SJSA1 (cell line): ENCODE measurements at places on chromosomes 11 and 22.

DNA sequence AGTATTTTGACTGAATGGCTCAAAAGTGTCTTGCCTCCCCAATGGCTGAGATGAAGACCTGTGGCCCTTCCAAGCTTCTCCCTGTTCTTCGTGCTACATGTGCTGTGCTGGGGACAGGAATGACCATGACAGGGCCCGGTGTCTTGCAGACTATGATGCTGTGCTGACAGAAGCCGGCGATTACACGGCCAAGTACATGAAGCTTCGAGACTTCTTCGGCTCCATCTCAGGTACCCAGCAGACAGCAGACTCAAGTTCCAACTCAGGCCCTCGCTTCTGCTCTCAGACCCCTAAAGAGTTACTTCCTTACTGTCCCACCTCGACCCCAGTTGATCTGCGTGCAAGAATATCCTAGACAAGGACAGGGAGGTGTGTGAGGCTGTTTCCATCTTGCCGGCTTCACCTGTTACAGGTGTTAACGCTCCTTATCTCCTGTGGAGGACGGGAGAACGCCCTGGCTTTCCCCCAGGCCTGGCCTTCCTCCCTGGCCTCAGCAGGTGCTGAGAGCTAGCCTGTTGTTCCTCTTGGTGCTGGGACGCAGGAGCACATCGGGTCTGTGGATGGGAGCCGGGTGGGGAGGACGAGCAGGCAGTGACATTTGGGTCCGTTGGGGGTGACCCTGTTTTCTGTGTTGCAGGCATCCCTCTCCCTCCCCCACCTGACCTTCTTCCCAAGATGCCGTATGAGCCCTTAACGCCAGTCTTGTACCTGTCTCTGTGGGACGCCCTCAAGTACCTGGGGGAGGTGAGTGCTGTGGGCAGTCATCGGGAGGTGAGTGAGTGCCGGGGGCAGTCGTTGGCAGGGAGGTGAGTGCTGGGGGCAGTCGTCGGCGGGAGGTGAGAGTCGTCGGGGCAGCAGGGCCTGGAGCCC, 38.1 kb downstream of the GLB1L2 start:
- no peaks in the 10 kb centered on the region for H3K4me1 ChIP-seq
- H3K27me3 ChIP-seq = no peaks in the 10 kb centered on the region
- no peak overlapping the region for H3K27ac ChIP-seq
- H3K36me3 ChIP-seq = no peaks in the 10 kb centered on the region

DNA sequence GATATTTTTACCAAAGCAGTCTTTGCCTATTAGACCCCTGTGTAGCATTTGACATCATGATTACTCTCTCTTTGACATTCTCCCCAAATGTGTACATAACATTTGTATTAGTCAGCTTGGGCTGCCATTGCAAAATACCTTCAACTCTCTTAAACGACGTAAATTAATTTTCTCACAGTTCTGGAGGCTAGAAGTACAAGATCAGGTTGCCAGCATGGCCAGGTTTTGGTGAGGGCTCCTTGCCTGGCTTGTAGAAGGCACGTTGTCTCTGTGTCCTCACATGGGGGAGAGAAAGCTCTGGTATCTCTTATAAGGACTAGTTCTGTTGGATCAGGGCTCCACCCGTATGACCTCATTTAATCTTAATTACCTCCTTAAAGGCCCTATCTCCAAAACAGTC, 12.3 kb upstream of the DLAT start:
- no peak for DNase-seq
- H3K27ac ChIP-seq = no peak overlapping the region
- H3K36me3 ChIP-seq = no peaks in the 10 kb centered on the region

DNA sequence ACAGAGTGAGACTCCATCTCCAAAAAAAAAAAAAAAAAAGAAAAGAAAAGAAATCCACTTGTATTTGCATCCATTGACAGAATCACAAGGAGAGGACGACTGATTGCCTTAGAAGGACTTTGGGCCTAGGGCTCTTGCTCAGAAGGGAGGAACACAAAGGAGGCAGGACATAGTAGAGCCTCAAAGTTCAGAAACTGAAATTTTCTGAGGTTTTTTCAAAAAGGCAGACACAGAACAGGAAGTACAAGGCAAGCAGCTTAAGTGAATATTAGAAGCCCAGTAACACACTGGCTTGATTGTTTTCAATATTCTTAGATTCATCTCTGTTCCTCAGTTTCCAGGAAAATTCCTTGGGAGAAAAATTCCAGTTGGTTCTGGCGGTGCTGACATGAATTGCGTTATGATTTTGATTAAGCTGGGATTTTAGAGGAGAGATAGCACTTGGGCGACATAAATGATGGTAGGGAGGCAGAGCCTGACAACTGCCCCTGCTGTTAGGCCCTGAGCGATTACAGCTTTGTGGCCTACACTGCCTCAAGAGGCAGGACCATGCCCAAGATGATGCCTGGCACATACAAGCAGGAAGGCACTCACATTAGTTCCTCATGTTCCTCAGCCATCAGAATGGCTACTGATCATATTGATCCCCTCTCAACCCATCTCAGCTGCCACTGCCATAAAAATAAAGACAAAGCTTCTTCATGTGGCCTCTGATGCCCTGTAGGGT, 15.3 kb downstream of the CLPB start:
- no peak overlapping the region for H3K4me3 ChIP-seq
- H3K36me3 ChIP-seq = no peaks in the 10 kb centered on the region
- no peaks in the 10 kb centered on the region for H3K27me3 ChIP-seq
- no peaks in the 10 kb centered on the region for H3K4me1 ChIP-seq
- no peak overlapping the region for H3K27ac ChIP-seq

DNA sequence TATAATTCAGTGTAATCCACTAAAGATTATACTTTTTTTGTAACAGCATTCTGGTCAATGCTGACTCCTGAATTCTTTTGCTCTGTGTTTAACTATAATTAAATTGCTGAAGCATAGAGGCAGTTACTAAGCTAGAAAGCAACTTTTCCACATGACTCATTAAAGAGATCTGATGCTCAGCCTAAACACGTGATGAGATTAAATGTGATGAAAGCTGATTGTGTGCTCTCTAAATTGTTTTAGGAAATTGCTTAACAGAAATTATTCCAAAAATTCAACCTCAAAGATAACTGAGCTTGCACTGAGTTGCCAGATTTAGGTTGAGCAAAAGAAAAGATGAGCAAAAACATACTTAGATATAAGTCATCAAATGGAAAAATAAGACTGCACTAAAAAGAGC, 1033.6 kb downstream of the FAM181B start:
- no peaks in the 10 kb centered on the region for H3K4me1 ChIP-seq
- DNase-seq = no peak
- no peak overlapping the region for H3K27ac ChIP-seq
- H3K4me3 ChIP-seq = no peak overlapping the region

DNA sequence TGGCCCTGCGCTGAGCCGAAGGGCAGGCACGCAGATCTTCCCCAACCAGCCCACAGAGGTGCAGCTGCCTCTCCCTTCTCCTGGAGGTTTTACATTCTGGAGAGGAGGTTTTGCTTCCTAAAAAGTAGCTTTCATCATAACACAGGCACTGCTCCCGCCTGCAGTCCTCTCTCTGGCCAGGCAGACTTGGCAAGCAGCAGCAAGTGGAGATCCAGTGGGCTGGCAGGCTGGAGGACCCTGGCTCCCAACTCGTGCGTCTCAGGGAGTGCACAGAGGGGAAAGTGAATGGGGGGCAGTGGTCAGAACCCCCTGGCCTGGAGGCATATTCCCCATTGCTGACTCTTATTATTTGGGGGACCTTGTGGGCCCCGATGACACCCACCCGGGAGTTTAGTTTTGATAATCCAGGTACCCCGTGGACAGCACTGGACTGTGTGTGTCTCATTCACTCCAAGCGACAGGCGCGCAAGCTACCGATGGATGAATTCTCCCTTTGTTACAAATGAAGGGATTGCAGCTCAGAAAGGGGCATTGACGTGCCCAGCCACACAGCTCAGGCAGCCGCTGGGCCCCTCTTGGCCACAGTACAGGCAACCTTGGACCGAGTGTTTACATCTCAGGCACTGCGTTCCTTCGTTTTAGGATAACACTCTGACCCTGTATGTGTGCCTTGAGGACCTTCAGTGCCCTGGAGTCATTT, 1223.9 kb downstream of the BRD1 start:
- peaks cover 14% of the 10 kb centered on the region for H3K4me1 ChIP-seq
- H3K36me3 ChIP-seq = no peaks in the 10 kb centered on the region; the same call in 1 of the 2 replicates
- H3K27ac ChIP-seq = no peak overlapping the region
- no peaks in the 10 kb centered on the region for H3K27me3 ChIP-seq
- H3K4me3 ChIP-seq = no peak overlapping the region

- H3K27ac ChIP-seq = no peak overlapping the region
- DNase-seq = no peak
- no peaks in the 10 kb centered on the region for H3K4me1 ChIP-seq
- H3K27me3 ChIP-seq = no peaks in the 10 kb centered on the region
Observed at GRCh38 chr11:43845816-43846215, 34.8 kb upstream of the ALKBH3 start.

- H3K36me3 ChIP-seq = peaks cover 6% of the 10 kb centered on the region; the same call in 1 of the 2 replicates
- DNase-seq = no peak
- H3K4me1 ChIP-seq = peaks cover 20% of the 10 kb centered on the region
Observed at GRCh38 chr11:46361283-46362155, 14.3 kb downstream of the DGKZ start.

- H3K36me3 ChIP-seq = no peaks in the 10 kb centered on the region
- H3K27ac ChIP-seq = no peak overlapping the region
Observed at GRCh38 chr22:27504360-27505253, 296.9 kb downstream of the MN1 start.

- no peaks in the 10 kb centered on the region for H3K36me3 ChIP-seq
- no peak overlapping the region for H3K4me3 ChIP-seq
- peaks cover 42% of the 10 kb centered on the region for H3K4me1 ChIP-seq
- H3K27ac ChIP-seq = no peak overlapping the region
Observed at GRCh38 chr11:112363527-112363926, 102.9 kb upstream of the PLET1 start.

DNA sequence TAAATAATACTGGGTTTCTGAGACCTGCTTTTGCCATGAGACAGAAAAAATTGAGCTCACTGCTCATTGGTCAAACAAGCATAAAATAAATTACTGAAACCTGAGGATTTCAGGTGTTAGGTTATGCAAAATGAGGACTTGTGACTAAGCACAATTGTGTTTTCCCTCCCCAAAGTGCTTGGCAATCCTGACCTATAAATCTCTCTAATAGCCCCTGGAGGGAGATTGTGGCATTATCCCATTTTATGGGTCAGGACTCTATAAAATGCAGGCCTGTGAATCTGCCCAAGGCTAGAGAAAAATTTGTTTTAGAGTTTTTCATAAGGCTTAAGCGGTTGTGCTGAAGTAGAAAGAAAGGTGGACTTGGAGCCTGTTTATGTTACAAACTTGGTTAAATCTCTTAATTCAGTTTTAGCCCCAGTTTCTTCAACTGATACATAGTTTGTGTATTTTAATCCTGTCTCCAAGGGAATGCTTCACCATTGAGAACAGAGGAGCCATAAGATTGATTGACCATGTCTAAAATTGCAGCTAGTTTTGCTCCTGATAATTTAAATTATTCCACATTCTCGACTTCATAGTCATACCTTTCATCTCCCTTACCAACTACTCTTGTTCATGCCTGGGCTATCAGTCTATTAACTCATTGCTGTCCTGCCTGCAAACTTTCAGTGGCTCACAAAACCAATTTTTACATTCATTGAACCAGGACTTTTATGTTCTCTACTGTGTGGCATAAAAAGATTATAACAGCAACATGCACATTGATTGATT, 63.6 kb upstream of the LRRC4C start:
- no peaks in the 10 kb centered on the region for H3K27me3 ChIP-seq
- peaks cover 62% of the 10 kb centered on the region for H3K4me1 ChIP-seq
- no peak overlapping the region for H3K4me3 ChIP-seq

DNA sequence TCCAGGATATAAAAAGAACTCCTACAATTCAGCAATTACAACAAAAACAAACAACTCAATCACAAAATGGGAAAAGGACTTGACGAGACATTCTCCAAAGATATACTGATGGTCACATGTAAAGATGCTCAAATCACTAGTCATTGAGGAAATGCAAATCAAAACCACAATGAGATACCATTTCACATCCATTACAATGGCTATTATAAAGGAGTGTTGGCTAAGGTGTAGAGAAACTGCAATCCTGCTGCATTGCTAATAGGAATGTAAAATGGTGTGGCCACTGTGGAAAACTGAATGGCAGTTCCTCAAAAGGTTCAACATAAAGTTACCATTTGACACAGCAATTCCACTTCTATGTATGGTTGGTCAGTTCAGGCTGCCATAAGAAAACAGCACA, 11.8 kb upstream of the TBCEL start:
- no peaks in the 10 kb centered on the region for H3K36me3 ChIP-seq
- no peak for DNase-seq
- H3K4me1 ChIP-seq = no peaks in the 10 kb centered on the region
- H3K27me3 ChIP-seq = no peaks in the 10 kb centered on the region
- H3K27ac ChIP-seq = no peak overlapping the region

DNA sequence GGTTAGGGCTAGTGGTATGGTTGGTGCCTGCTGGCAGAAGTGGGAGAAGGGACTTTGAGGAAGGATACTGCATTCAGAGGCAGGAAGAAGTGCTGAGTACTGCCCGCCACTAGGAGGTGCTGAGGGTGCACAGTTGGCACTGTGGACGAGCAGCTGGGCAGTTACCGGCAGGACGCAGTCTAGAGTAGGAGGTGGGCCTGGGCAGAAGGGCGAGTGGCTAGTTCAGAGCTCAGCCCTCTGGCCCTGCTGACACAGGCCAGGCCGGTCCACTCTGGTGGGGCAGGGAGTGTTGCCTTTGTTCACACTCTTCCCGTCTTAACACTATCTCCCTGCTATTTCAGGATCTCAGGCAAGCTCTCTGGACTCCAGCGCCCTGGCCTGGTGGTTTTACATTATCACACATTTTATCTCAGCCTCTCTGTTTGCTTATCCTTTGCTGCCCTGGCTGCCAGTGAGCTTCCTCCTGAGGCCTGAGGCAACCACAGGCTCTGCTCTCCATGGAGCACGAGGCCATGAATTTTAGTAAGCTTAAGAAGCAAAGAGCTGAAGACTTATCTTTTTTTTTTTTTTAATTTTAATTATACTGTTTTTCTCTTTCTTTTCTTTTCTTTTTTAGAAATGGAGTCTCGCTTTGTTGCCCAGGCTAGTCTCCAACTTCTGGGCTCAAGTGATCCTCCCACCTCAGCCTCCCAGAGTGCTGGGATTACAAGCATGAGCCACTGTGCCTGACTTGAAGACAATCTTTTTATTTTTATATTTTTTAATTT, 26.9 kb downstream of the SNAP29 start:
- DNase-seq = peak; percentile 71
- H3K4me1 ChIP-seq = no peaks in the 10 kb centered on the region
- H3K4me3 ChIP-seq = no peak overlapping the region
- no peaks in the 10 kb centered on the region for H3K27me3 ChIP-seq
- H3K27ac ChIP-seq = no peak overlapping the region
- H3K36me3 ChIP-seq = peaks cover 61% of the 10 kb centered on the region
